CD4-positive, CD25-positive, alpha-beta regulatory T cell (primary cell): ENCODE measurements at places on chromosomes 5 and 9.

- H3K27me3 ChIP-seq, result peaks cover 3% of the 10 kb centered on the region
- no peaks in the 10 kb centered on the region for H3K36me3 ChIP-seq
- no peaks in the 10 kb centered on the region for H3K4me1 ChIP-seq
- no peak overlapping the region for H3K27ac ChIP-seq
Measured at GRCh38 chr9:68637020-68637419, 68.0 kb upstream of the PIP5K1B start.

DNA sequence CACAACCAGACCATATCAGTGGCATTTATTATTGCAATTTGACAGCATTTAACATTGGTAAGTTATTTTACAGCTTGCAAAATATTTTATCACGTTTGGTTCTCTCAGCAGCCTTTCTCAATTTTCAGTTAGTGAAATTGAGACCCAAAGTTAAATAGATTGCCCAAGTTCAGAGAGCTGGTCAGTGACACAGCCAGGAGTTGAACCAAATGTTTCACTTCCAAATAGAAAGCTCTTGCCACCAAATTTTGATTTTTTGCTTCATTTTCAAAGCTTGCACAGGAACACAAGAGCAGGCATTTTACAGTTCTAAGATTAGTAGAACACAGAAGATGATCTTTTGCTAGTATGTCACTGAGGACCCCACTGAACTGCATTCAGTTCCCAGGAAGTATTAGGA is 271.5 kb upstream of the C9orf72 start:
- no peaks in the 10 kb centered on the region for H3K27me3 ChIP-seq
- no peak for DNase-seq
- no peak overlapping the region for H3K4me3 ChIP-seq

DNA sequence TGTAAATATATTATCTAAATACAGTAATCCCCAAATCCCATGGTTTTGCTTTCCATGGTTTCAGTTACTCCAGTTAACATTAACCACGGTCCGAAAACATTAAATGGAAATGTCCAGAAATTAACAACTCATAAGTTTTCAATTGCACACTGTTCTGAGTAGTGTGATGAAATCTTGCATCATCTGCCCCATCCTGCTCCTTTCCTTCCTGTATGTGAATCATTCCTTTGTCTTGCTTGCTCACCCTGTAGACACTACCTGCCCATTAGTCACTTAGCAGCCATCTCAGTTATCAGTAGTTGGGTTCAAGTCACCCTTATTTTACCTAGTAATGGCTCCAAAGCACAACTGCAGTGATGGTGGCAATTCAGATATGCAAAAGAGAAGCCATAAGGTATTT is 1568.5 kb upstream of the WWC1 start:
- no peaks in the 10 kb centered on the region for H3K4me1 ChIP-seq
- no peaks in the 10 kb centered on the region for H3K27me3 ChIP-seq
- no peak for DNase-seq
- H3K36me3 ChIP-seq, result no peaks in the 10 kb centered on the region

DNA sequence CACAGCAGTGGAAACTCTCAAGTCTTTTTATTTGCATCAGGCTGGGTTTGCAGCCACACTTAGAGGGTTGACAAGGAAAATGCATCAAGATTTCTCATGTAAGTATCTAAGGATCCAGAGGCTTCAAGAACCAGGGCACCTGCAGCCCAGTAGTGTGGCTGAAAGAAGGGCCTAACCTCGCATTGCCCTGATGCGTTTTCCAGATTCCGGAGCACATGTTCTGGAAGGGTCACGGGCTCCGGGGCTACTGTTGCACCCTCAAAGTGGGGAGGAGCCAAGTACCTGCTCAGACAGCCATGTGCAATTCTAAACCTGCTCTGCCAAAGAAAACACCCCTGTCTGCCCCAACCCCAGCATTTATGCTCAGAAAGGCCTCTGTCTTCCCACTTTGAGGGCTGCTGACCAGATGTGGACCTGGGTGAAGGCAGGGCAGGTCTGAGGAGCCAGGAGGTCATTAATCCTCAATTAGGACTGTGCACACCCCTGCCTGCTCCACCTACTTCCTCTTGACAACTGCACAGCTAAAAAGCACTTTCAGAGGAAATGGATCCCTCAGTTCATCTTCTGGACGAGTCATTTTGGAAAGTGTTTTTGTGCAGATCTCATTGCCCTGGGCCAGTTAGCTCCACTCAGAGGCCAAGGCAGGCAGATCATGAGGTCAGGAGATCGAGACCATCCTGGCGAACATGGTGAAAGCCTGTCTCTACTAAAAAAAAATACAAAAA is 110.7 kb downstream of the SAXO1 start:
- H3K4me3 ChIP-seq, result no peak overlapping the region
- no peaks in the 10 kb centered on the region for H3K27me3 ChIP-seq
- DNase-seq, result no peak
- no peaks in the 10 kb centered on the region for H3K36me3 ChIP-seq

DNA sequence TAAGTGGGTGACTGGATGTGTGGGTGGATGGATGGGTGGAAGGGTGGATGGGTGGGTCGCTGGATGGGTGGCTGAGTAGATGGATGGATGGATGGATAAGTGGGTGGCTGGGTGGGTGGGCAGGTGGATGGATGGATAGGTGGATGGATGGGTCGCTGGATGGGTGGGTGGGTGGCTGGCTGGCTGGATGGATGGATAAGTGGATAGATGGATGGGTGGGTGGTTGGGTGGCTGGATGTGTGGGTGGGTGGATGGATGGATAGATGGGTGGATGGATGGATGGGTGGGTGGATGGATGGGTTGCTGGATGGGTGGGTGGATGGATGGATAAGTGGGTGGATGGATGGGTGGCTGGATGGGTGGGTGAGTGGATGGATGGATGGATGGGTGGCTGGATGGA is 27.3 kb upstream of the CEP72 start:
- H3K27ac ChIP-seq, result no peak overlapping the region
- DNase-seq, result no peak
- no peaks in the 10 kb centered on the region for H3K27me3 ChIP-seq
- no peaks in the 10 kb centered on the region for H3K36me3 ChIP-seq
- no peak overlapping the region for H3K4me3 ChIP-seq

- no peak overlapping the region for H3K4me3 ChIP-seq
- H3K27me3 ChIP-seq, result no peaks in the 10 kb centered on the region
- H3K4me1 ChIP-seq, result no peaks in the 10 kb centered on the region
- peaks cover 8% of the 10 kb centered on the region for H3K36me3 ChIP-seq
Measured at GRCh38 chr9:105632807-105633206, 29.4 kb upstream of the TAL2 start.

- peak overlapping the region; percentile 82 for H3K4me3 ChIP-seq
- peak overlapping the region; percentile 82 for H3K27ac ChIP-seq
- no peak for DNase-seq
- peaks cover 36% of the 10 kb centered on the region for H3K4me1 ChIP-seq
- H3K27me3 ChIP-seq, result peaks cover 6% of the 10 kb centered on the region
Measured at GRCh38 chr5:6379246-6379645, 899 bp upstream of the MED10 start.

DNA sequence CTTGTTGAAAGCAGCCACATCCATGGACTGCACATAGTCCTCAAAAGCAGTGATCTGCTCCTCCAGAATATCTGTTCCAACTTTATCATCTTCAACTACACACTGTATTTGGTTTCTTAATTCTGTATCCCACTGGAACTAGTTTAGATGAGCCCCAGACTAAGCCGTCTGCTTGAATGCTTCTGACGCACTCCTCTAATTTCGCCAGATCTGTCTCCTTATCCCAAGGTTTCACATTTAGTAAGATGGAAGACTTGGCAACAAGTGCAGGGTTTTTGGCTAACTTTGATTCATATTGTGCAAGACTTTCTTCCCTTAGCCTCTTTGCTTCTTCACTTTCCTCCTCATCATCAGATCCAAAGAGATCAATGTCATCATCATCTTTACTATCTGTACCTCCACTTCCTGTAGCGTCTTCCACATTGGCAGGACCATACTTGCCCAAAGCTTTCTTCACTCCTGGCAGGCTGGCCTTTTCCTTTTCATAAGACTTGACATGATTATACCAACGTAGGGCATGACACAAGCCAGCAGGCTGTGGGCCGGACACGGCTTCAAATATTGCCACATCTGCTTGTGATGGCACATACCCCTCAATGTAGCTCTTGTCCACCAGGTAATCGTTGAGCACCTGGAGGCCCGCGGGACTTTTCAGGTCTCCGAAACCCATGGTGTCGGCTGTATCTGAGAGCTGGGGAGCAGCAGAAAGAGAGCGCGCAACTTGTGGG is 56.2 kb upstream of the PIK3R1 start:
- H3K4me3 ChIP-seq, result no peak overlapping the region
- no peaks in the 10 kb centered on the region for H3K27me3 ChIP-seq
- H3K36me3 ChIP-seq, result no peaks in the 10 kb centered on the region
- H3K27ac ChIP-seq, result no peak overlapping the region

GRCh38 chr5:109324351-109324750 is 85.4 kb downstream of the PJA2 start:
- H3K27me3 ChIP-seq, result no peaks in the 10 kb centered on the region
- H3K4me1 ChIP-seq, result no peaks in the 10 kb centered on the region
- H3K27ac ChIP-seq, result no peak overlapping the region
- DNase-seq, result no peak
- no peak overlapping the region for H3K4me3 ChIP-seq

DNA sequence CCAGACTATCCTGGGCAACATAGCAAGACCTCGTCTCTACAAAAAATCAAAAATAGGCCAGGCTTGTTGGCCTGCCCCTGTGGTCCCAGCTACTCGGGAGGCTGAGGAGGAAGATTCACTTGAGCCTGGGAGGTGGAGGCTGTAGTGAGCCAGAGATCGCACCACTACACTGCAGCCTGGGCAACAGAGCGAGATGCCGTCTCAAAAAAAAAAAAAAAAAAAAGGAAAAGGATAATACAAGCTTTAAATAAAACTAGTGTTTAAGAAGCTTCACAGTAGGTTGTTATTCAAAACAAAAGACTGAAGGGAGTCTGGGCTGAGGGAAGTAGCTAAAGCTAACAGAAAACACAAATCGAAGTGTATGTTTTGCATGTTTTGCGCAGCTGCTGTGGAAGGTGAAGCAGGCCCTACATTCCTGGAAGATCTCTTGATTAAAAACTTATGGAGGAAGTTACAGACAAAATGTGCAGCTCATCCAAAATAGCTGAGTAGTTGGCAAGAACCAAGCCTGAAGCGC is 581 bp upstream of the C9orf40 start:
- no peaks in the 10 kb centered on the region for H3K27me3 ChIP-seq
- peaks cover 7% of the 10 kb centered on the region for H3K4me1 ChIP-seq
- no peaks in the 10 kb centered on the region for H3K36me3 ChIP-seq
- H3K27ac ChIP-seq, result peak overlapping the region; percentile 89
- no peak for DNase-seq

DNA sequence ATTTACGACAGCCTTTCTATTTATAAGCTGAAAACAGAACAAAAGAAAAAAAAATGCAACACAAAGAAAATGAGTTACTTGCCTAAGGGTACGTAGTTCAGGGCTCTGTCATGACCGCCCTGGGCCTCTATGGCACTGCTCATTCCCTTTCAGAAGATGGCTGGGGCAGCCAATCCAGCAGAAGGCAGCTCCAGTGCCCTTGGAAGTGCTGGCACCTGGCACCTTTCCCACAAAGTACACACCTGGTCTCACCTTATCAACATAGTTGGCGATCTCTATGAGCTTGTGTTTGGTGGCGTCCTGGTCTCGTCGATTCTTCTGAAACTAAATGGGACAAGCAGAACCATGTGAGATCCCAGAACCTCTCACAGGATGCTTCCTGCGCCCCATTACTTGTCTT is 53.2 kb downstream of the NIPAL4 start:
- H3K27me3 ChIP-seq, result no peaks in the 10 kb centered on the region
- no peaks in the 10 kb centered on the region for H3K4me1 ChIP-seq
- H3K36me3 ChIP-seq, result peaks cover 72% of the 10 kb centered on the region
- no peak for DNase-seq
- no peak overlapping the region for H3K4me3 ChIP-seq

GRCh38 chr9:15300218-15300617 is 6.8 kb downstream of the TTC39B start:
- peak overlapping the region; percentile 77 for H3K4me3 ChIP-seq
- no peak for DNase-seq
- peak overlapping the region; percentile 89 for H3K27ac ChIP-seq
- H3K4me1 ChIP-seq, result peaks cover 71% of the 10 kb centered on the region
- H3K36me3 ChIP-seq, result no peaks in the 10 kb centered on the region
- no peaks in the 10 kb centered on the region for H3K27me3 ChIP-seq

DNA sequence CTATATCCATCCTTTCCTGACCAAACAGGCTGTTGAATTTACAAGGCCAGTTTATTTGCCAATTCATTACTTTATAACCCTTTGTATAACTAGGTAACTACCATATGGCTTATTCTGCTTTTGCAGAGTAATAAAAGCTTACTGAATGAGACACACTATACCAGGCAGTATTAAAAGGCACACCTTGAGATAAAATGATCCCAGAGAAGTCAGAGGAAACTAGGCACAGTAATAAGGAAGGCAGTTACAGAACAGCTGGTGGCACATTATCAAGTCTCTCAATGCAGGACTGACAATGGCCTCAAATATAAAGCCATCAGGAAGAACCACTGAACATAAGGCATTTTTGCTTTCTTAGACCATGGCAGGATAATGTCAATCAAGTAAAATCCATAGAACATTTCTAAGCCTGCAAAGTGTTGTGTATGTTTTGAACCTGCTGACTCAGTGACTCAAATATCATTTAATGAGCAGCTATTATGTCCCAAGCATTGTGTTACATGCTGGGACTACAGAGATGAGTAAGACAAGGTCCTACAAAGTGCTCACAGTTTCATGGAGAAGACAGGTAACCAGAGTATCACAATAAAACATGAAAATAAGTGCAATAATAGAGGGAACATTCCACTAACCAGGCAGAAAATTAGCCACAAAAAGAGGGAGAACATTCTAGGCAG is 52.5 kb downstream of the OXCT1 start:
- no peak for DNase-seq
- no peak overlapping the region for H3K27ac ChIP-seq
- no peak overlapping the region for H3K4me3 ChIP-seq
- H3K27me3 ChIP-seq, result no peaks in the 10 kb centered on the region

DNA sequence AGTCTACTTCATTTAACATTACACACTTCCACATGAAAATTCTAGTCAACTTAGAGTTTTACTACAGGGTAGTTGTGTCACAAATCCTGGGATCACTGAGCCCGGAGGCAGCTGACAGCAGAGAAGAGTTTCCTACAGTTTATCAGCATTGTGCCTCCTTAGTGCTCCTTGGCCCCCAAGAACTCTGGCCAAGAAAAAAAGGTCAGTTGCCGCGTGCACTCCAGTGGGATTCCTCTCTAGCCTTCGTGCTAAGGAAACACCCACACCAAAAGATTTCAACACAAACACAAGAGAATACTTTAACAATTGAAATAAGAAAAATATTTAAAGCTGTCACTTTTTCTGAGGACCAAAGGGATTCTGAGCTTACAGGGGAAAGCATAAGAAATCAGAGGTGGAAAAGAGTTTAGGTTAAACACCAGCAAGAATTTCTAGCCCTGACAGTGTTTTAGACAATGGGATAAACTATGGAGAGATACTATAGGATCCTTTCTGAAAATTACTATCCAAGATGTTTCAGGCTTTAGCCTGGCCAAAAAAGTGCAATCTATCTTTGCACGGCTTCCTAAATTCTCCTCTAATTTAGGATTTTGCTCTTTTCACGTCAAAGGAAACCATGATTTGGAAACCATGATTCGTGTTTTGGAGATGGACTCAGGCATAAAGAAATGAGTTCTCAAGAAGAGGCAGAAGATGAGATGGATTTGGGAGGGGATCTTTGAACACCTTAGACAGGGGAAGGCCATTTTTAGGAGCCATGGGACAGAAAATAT is 606.8 kb downstream of the RAB3C start:
- DNase-seq, result no peak
- H3K4me3 ChIP-seq, result no peak overlapping the region
- no peak overlapping the region for H3K27ac ChIP-seq
- H3K27me3 ChIP-seq, result peaks cover 12% of the 10 kb centered on the region
- H3K36me3 ChIP-seq, result no peaks in the 10 kb centered on the region
